ENCODE measurements at places on chromosomes 3 and 15.

DNA sequence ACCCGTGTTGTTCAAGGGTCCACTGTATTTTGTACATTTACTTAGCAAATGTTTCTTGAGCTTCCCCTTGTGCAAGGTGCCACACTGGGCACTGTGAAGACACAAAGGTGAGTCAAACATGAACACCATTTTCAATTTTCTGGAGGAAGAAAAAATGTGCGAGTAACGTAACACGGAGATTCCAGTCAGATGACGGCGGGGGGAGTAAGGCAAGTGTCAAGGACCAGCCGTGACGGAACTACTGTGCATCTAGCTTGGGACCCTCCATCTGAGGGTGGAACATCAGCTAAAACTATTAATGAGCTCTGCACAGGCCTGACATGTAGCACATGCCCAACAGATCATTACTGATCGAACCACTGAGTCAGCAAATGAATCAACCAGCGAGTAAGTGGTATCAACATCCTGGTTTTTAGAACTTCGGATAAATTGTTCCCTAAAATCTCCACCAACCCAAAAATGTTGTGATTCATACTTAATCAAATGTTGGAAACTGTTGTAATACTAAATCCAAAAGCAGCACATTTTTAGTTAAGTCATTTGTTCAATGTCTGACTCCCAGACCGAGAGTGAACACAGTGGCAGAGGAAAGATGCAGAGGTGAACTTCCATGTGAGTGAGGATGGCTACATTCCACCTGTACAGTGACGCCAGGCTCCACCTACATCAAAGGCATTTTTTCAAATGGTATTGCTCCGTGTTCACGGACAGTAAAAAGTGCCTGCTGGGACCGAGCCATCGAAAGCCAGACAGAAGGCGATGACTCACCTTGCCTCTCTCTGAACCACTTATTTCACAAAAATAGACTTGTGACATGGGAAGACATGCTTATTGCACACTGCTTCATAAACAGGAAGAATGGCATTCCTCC lies 172.2 kb downstream of the ATP10A start:
- DNase-seq: no peak

- no peak for DNase-seq
Measured at GRCh38 chr3:1987980-1988379, 110.7 kb upstream of the CNTN4 start.

- no peak for DNase-seq
Measured at GRCh38 chr15:85097250-85097649, 115.6 kb downstream of the PDE8A start.

GRCh38 chr3:187130346-187131066 lies 8.8 kb downstream of the RPL39L start:
- no peak for DNase-seq

- DNase-seq: no peak
Measured at GRCh38 chr15:45414215-45414885, 36.0 kb upstream of the GATM start.

- DNase-seq: no peak
Measured at GRCh38 chr15:96331945-96332636, 1.6 kb downstream of the NR2F2 start.

GRCh38 chr3:128409624-128410581 lies 56.8 kb downstream of the DNAJB8 start:
- no peak for DNase-seq

- DNase-seq: no peak
Measured at GRCh38 chr3:49378249-49378895, 20.2 kb upstream of the GPX1 start.

DNA sequence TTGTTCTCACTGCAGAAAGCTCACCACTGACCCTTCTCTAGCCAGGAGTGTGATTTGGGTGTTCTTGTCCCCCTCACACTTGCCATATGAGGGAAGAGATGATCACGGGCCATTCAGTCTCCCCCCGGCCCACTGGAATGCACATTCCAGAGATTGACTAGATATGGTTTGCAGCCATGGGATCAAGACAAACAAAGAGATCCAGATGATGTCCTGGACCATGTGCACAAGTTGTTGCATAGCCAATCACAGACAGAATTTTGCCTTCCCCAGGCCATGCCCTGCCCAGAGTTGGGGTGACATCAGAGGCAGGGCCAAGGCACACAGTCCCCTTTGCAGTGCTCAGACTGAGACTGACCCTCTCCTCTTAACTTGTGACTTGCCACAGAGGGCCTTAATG lies 14.8 kb downstream of the MUC13 start:
- DNase-seq: no peak

GRCh38 chr3:48232734-48233133 lies 8.2 kb upstream of the ZNF589 start:
- DNase-seq: no peak

GRCh38 chr15:24954783-24955530 lies at the start of the genes SNRPN and SNURF:
SNRPN (plus strand) TSS chr15:24954987; CDS start chr15:24974454, 19,467 bp downstream.
SNURF (plus strand) TSS chr15:24954987; CDS start chr15:24955049, 62 bp downstream.
- peak; percentile 41 for DNase-seq

GRCh38 chr3:45204136-45204535 lies 22.0 kb downstream of the TMEM158 start:
- no peak for DNase-seq

- no peak for DNase-seq
Measured at GRCh38 chr3:122186372-122186771, 2.9 kb downstream of the CASR start.

- DNase-seq: no peak
Measured at GRCh38 chr3:195911946-195912270, 3.6 kb upstream of the TNK2 start.

- no peak for DNase-seq
Measured at GRCh38 chr3:126511291-126511690, 6.3 kb downstream of the UROC1 start.

DNA sequence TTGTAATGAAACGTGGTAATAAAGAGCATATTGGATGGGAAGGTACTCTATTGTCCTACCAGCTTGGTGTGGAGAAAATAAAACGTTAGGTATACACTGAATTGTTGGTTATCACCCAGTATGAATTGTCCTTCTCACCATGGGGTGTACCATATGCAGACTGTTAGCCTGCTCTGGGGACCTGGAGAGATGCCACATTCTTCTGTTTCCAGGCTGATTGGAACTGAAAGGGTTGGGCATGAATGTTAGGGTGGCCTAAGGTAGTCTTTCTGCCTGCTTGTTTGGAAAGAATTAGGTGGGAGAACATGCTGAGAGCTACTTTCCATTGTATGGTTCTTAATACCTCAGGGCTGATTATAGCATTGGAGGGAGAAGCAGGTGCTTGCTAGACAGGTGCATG lies 340.6 kb downstream of the PTPRG start:
- no peak for DNase-seq

GRCh38 chr3:46852839-46853355 lies 10.3 kb downstream of the MYL3 start:
- DNase-seq: no peak

DNA sequence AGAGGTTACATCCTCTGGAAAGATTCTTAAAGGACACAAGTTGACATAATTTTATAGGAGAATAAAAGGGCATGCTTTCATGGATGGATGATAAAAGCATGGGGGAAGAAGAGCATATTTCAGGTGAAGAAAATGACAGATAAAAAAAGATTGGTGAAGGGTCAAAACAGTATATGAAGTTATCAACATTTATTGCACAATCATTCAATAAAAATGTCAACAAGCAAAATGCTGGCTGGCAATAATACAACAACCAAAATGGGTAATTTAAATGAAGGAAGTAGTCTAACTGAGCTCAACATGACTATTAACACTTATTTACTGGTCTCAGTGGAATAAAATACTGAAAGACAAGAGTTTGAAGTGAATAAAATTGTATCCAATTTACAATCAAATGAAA lies 696.7 kb downstream of the SQOR start:
- DNase-seq: no peak

GRCh38 chr15:101528917-101529299 lies 39.4 kb upstream of the PCSK6 start:
- DNase-seq: no peak

- DNase-seq: peak; percentile 7
Measured at GRCh38 chr15:75307778-75308390, 25.2 kb downstream of the GOLGA6D start.

- DNase-seq: peak; percentile 49
Measured at GRCh38 chr15:34588046-34588674, 4.7 kb upstream of the GOLGA8B start.

- DNase-seq: no peak
Measured at GRCh38 chr15:31344266-31344665, 17.6 kb downstream of the KLF13 start.

DNA sequence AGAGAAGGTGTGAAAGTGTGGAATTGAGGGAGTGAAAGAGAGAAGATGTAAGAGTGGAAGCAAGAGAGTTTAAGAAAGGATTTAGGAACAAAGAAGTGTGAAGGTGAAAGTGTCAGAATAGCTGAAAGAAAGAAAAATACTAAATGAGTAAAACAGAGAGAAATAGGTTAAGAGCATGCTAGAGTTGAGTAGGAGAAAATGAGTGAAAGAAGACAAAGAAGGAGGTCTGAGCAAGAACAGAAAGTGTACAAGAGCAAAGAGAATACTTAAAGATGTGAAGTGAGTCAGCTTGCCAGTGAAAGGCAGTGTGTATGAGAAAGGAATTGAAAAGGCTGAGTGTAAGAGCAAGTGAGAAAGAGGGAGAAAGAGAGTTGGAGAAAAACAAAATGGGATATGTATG lies 348.8 kb upstream of the BCHE start:
- no peak for DNase-seq

GRCh38 chr15:74955017-74955416 lies 1.6 kb downstream of the RPP25 start:
- DNase-seq: no peak

DNA sequence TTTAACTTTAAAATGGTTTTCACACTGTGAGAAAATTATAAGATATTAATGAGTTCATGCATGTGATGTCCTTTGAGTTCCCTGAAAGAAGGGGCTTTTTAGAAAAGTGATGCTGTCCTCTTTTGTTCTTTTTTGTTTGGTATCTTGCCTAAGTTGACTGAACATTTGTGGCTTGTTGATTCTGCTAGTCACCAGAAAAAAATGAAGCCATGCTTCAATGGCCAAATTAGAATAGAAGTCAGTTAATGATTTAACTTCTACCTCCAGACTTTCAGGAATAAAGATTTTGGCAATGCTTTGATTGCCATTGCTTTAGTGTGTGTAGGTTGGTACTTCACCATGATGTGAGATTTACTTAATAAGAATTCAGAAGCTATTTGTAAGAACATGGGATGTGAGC lies 260.6 kb upstream of the NECTIN3 start:
- DNase-seq: peak; percentile 5

- no peak for DNase-seq
Measured at GRCh38 chr3:39329493-39329892, at the start of gene CCR8. CCR8 (plus strand) TSS chr3:39329709; CDS start chr3:39332332, 2,623 bp downstream.

GRCh38 chr3:192392986-192393385 lies 334.4 kb downstream of the FGF12 start:
- no peak for DNase-seq

GRCh38 chr3:110174908-110175307 lies 837.6 kb upstream of the DPPA4 start:
- no peak for DNase-seq

- DNase-seq: no peak
Measured at GRCh38 chr3:151452841-151453240, 8.0 kb downstream of the IGSF10 start.

DNA sequence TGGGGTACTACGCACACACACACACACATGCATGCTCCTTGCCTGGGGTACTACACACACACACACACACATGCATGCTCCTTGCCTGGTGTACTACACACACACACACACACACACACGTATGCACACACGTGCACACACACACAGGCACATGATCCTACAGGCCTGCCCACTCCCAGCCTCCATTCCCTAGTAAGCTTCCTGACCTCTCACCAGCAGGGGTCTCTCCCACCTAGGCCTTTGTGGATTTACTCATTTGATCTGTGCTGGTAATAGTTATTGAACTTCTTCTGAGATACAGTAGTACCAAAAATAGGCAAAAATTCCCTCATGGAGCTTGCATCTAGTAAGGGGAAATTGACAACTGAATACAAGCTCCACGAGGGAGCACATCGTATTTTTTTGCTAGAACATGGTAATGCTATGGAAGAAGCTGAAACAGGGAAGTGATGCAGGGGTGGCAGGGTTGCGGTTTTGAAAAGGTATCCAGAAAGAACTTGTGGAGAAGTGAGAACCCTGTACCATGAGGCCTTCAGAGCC lies 19.1 kb downstream of the TTC21A start:
- DNase-seq: no peak

- DNase-seq: no peak
Measured at GRCh38 chr3:194462936-194463335, 23.9 kb downstream of the ATP13A3 start.

- no peak for DNase-seq
Measured at GRCh38 chr3:173823911-173824460, 426.4 kb downstream of the NLGN1 start.

GRCh38 chr3:33062866-33063265 lies 34.1 kb downstream of the GLB1 start:
- DNase-seq: no peak

DNA sequence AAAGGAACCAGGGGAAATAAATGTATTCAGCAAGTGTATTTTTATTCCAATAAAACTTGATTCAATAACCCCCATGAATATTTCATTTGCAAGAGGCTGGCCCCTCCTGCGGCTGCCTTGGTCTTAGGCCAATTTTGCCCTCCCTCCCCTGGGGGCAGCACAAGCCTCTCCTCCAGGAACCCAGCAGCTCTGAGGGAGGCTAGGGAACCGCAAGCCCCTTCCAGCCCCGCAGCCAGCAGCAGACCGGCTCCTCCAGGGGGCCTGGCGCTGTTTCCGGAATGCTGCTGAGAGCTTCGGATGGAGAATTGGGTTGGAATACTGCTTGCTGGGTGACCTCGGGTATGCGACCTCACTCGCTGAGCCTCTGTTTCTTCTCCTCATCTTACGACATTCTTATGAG lies 150.1 kb downstream of the RAB11A start:
- DNase-seq: no peak

- no peak for DNase-seq
Measured at GRCh38 chr3:124797426-124797945, 67.2 kb downstream of the UMPS start.

DNA sequence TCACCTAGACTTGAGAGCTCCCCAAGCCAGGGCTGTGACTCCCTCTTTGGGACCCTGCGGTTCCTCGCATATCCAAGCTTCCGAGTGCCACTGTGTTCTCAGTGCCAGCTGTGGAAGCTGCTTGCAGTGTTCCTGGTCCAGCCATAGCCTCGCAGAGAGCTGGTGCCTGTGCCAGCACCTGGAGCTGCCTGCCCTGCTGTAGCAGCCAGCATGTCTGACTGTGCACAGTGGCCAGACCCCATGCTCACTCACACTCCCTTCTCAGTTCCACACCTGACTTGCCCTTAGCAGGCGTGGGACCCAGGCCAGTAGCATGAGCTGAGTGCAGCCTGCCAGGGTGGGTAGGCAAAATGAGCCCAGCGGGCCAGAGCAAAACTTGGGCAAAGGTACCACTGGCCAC lies 25.3 kb downstream of the LRRC49 start:
- DNase-seq: no peak

DNA sequence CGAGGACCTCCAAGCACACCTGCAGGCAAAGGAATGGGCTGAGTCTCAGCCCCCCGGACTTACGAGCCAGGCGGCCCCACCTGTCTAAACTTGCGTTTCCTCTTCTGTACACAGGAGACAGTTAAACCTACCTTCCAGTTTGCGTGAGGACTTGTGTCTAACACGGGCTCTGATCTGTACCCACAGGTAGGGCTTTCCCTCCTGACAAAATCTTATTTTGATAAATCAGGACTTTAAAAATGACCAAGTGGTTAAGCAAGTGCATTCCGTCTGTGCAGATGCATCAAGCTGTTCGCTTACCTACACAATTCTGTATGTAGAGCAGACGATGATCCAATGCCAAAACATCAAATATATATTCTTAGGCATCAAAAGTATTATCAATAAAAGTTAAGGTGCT lies 238.0 kb downstream of the XXYLT1 start:
- no peak for DNase-seq

GRCh38 chr3:122247087-122247824 lies 63.8 kb downstream of the CASR start:
- DNase-seq: no peak

- no peak for DNase-seq
Measured at GRCh38 chr3:151171145-151171757, 31.8 kb downstream of the GPR171 start.
